ENCODE measurements at places on chromosomes 12 and 14.

GRCh38 chr12:113537751-113538087 is 66.0 kb upstream of the LHX5 start:
- DNase-seq = no peak

- no peak for DNase-seq
Measured at GRCh38 chr12:93583627-93584392, 11.3 kb downstream of the SOCS2 start.

DNA sequence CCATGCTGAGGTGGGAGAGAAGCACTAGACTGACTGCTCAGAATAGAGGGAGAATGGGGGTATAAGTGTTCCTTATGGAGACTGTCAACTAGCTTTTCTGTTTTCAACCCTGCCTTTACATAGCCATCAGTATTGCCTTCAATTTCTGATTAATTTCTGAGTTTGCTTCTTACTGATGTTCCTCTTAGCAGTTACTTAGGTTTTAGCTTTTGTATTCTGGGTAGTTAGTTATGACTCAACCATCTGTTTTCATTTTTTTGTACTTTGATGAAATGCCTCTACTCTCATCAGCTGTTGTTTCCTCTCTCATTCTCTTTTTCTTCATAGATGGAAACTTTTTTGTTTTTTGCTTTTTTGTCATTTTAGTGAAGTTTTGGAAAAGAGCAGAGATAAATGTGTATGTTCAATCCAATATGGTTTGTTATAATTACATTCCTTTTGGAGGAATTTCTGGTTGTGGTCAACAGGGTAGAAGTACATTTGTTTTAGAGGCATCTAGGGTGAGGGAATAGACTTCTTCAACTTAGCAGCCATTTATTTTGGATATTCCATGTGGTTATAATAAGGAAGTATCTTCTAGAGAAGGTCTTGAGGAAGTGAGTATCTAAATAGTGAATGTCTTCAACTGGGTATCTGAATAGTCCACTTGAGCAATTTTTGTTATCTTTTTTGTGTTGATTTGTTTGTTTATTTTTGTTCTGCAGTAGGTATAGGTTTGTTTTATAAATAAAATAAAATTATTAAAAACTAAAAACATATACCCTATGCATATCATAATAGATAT is 29.6 kb downstream of the PMCH start:
- no peak for DNase-seq

GRCh38 chr14:76491172-76491930 is 115.4 kb downstream of the ESRRB start:
- DNase-seq = no peak

DNA sequence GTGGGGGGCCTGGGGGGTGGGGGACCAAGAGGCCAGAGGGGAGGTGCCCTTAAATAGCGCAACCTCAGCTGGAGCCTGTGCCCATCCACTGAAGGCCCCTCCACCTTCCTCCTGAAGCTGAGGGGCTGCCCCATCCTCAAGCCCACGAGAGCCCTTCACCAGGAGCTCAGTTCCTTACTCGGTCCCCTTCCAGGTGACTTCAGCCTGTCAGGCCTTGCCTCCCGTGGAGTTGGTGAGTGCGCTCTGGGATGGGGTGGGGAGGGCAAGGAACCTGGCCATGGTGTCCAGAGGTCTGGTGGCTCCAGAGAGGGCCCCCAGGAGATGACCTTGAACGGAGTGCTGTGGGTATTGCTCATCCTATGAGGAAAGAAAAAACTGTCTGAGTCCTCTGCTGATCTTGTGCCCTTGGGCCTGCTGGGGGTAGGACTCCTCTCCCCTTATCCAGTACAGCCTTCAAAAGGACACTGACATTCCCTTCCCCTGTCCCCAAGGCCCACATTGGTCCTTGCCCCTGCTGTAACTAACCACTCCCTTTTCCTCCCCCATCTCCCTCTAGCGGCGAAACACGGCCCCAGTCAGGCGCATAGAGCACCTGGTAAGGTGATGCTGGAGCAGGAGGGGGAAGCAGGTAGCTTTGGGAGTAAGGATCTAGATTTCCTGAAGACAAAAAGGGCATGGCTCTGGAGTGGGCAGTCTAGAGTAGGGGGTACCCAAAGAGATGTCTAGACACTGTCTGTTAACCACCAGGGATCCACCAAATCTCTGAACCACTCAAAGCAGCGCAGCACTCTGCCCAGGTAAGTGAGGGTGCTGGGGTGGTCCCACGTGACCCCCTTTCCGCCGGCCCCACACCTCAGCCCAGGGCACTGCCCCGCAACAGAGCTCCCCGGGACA is 3.6 kb downstream of the TNS2 start:
- no peak for DNase-seq

Data from type B pancreatic cell (in vitro differentiated cells).